ENCODE measurements at places on chromosomes 16 and 17.

DNA sequence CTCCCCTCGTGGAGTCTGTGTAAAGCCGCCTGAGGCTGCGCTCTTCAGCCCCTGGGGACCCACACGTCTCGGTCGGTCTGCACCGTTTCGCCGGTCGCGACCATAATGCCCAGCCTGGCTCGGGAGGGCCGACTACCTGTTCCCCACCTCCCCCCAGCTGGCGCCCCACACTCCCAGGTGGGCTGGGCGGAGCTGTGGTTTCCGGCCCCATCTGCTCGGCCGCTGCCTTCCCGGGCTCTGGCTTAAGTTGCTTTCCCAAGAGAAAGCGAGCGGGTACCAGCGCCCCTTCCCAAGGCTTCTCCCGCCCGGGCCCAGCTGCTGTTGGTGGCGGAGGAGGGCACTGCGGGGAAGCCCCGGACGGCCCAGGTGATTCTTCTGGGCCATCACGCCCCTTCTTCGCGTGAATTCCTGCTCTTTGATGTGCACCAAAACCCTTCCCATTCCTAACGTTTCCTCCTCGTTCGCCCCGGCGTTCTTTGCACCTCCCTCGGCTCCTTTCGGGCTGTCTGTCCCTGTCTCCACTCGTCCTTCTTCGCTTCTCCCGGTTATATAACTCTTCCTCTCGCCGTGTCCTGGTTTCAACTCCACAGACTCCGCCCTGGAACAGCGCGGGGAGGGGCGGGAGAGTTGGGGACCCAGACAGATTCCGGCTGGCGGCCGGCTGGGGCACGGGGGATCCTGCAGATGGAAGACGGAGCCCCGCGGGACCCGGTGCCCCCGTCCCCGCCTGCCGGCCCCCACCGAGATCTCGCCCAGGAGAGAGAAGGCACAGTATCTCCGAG, 2.0 kb downstream of the KDM6B start:
- no peak for DNase-seq

DNA sequence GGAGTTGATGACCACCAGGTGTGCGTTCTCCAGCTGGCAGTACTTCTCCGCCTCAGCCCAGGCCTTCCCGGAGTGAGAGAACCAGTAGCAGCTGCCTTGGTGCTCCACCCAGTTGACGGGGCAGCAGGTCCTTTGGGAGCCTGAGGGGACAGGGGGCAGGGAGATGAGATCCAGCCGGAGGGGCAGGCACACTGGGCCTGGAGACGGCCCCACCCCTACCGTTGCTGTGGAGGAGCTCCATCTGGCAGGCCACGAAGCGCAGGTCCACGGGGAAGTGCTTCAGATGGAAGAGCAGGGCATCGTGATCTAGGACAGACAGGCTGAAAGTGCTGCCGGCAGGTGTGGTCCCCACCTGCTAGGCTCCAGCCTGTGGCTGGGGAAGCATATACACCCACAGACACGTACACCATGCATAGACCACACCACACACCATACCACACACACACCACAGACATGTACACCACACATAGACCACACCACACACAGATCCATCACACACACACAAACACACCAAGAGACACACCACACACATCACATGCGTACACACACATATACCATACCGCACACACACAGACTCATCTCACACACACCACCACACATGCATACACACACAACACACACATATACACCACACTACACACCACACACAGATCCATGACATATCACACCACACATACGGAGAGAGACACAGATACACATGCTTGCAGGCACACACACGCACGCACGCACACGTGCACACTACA, 7.4 kb downstream of the ASGR2 start:
- DNase-seq: no peak

DNA sequence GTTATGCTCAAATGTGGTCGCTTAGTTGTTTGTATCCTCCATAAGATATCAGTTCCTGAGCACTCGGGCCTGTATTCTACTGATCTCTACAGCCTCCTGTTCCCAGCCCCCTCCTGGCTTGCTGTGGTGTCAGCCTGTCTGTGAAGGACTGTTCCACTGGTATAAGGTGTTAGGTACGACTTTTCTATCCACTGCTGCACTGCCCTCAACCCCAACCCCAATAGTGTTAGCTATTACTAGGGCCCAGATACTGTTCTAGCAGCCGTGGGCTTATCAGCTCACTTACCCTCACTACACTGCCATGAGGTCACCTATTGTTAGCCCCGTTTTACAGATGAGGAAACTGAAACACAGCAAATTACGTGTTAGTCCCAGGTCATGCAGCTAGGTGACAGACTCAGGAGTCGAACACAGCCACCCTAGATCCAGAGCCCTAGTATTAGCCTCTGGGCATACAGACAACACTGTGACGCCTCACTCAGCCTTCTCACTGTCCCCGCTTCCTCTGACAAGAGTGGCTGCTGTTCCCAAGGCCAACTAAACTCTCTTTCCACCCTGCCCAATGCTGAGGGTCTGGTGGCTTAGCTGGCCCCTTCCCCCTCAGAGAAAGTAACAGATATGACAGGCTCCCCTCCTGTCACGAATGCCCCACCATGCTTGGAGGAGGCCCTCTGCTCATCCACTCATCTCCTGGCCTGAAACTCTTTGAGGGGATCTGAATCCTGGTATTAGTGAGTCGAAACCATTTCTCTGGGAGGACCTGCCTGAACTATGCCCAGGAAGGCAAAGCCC, 25.6 kb upstream of the ZNF652 start:
- no peak for DNase-seq

DNA sequence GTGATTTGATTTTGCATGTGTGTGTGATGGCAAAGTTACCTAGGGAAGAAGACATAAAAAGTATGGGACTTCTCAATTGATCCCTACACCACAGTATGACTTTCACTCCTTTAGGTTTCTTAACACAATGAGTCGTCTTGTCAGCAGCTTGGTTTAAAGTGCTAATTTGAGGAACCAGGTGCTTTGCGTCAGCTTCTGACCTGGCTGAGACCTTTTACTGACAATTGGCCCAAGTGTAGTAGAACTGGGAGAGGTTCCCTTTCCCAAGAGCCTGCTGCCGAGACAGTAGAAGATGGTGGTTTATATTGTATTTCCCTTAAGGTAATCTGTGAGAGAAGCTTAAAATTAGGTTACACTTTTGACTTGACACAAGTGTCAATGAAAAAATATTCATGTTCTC, 54.9 kb downstream of the LDHD start:
- DNase-seq: no peak

DNA sequence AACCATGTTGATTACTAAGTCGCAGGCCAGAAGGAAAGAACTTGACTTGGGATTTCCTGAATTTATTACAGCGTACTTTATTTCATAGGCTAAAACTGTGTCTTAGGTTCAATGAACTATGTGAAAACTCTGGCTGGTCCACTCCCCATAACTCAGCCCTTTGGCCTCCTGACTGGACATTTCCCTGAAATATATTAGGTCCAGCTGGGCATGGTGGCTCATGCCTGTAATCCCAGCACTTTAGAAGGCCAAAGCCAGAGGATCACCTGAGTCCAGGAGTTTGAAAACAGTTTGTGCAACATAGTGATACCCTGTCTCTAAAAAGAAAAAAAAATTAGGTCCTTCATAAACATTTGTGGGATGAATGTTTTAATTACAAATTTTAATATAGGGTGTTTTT, 97.0 kb downstream of the CYLD start:
- no peak for DNase-seq

DNA sequence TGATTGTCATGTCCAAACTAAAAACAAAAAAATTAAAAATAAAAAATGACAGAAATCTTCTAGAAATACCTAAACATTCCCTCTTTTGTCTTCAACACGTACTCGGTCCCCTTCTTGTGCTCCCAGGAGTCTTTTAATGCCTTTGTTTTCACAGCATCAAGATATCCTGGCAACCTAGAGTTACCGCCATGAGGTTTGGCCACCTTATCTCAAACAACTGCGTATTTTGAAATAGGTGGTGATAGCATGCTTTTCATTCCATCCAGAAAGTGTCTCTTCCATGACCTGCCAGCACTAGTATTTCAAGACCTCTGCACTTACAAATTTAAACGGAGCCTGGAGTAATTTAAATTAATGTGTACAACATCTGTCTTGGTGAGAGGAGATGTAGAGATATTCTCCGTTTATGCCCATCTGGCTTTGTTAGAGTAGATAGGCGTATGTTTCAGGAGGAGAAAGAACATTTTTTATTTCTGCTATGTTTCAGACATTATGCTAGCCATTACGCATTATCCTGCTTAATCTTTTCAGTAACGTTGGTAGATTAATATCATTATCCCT, 42.0 kb downstream of the RBFOX1 start:
- no peak for DNase-seq

DNA sequence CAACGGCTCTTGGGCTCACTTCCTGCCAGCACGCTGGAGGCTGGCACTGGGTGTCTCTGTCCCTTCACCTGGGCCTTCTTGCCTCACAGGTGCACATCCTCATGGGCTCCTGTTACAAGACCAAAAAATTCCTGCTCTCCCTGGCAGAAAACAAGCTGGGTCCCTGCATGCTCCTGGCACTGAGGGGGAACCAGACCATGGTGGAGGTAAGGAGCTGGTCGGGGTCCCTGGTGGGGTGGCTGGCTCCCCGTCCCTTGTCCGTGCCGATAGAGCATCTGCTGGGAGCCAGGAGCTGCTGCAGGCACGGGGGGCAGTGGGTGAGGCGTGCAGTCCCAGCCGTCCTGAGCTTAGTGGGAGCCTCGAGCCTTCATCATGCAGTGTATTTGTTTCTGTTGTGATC, 79.5 kb upstream of the PLCG2 start:
- no peak for DNase-seq

GRCh38 chr17:82064433-82065192, 991 bp downstream of the DUS1L start:
- DNase-seq: no peak

- no peak for DNase-seq
Measured at GRCh38 chr16:83903751-83904150, 4.8 kb downstream of the MLYCD start.

- no peak for DNase-seq
Measured at GRCh38 chr17:77842528-77843147, 115.9 kb upstream of the TNRC6C start.

- no peak for DNase-seq
Measured at GRCh38 chr16:75491876-75492275, 3.4 kb downstream of the CHST6 start.

Data from activated CD4-positive, alpha-beta T cell treated with anti-CD3 and anti-CD28 coated beads, Interleukin-2, Interleukin-6, amounts not matched to agents 100 ng/mL and 50 ng/mL, durations not matched to agents 16 hours and 8 hours (primary cell).